ENCODE measurements at places on chromosomes 2 and 18. TPM values are rescaled to one million over a fixed set of nuclear protein-coding genes. Genes with fewer than 3 reads are reported as not detected.

DNA sequence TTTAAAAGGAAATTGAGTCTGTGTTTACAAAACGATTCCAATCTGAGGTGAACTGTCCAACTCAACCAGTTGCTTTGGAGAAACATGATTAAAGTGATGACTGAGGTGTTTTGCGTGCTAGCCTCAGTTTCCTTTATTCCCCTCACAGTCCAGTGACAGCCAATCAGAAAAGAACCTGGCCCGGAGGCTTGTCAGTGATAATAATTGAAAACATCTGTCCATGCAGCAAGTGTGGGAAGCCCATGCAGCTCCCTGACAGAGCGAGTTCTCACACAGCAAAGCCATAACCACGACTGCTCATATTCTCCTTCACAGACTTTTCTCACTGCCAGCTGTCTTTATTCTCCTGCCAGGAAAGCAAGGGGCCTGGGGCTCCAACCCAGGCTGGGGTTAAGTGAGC, 613.4 kb downstream of the ARHGAP15 start:
- no peak for DNase-seq

DNA sequence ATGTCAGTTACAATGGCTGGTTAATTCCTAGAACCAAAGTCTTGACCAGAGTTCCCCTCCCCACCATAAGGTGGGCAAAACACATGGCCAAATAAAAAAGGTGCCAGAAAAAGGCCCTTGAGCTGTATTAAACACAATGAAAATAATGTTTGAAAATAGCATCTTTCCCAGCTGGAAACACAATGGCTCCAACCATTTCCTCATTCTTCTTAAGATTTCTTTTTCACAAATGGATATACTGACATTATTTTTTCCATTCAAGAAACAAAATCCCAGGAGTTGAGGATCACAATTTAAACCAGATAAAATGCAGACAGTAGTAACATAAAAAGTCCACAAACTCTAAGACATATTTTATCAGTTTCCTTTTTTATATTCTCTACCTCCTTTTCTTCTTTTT, 143.8 kb downstream of the EXOC6B start:
- DNase-seq = no peak

DNA sequence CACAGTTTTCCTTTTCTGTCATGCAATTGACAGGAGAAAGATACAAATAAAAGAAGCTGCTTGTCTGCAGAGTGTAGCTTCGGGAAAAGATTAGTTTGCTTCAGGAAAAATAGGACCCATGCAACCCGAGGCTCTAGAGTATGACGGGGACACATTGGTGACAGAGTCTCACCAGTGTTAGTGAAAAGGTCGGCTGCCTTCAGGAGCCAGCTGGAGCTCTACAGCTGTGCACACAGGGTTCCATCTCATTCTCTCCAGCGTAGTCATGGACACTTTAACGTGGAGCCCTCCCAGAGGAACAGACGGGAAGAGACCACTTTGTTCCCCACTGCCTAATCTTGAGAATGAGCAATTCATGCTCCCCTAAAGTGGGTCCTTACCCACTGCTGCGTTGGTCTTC, 42.9 kb downstream of the FECH start:
- no peak for DNase-seq

DNA sequence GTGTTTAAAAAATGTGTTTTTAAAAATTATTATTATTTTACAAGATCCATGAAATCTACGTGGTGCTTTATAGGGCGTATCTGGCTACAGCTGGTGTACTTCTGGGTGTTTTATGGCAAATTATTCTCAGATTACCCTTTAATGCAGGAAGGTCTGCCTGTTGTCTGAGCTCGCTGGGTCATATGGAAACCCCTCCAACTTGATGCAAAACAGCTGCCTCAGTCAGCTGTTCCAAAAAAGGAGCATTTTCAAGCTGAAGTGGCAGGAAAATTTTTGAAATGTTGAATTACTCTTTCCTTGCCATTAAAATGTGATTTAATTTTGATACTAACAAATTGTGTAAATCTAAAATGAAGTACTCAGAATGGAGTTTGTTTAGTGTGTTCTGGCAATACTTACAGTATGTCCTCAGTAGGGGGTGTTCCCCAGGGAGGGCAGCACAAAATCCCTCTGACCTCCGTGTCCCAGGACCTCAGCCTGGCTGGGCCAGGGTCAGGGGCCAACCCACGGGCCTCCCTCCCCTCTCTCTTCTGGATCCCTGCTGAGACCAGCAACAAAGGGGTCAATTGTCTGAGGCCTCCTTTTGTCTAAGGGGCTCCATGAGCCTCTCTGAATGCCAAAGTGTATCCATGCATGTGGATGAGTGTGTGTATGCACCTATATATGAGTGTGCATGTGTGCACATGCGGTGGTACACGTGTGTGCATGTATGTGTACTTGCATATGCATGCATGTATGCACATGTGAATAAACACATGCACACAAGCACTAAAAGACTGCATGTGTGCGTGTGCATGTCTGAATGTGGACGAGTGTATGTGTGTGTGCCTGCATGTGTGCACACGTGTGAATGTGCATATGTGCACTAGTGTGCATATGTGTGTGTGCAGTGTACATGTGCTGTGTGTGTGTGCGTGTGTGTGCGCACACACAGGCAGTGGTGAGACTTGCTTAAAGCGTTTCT, 105.4 kb downstream of the ACOXL start:
- no peak for DNase-seq

GRCh38 chr2:145292166-145292565, 772.2 kb upstream of the ZEB2 start:
- no peak for DNase-seq

DNA sequence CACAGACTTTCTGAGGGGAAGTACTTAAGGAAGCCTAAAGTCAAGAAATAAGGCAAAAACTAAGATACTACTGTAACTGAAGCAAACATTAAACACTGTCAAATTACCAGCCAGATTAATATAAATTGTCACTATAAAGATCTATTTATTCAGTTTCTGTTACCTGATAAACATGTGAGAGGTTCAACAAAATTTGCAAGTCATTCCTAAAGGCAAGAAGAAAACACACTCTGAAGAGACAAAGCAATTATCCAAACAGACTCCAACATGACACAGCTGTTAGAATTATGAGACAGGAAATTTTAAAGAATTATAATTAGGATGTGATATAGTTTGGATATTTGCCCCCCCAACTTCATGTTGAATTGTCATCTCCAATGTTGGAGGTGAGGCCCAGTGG, 140.4 kb upstream of the COL3A1 start:
- no peak for DNase-seq

DNA sequence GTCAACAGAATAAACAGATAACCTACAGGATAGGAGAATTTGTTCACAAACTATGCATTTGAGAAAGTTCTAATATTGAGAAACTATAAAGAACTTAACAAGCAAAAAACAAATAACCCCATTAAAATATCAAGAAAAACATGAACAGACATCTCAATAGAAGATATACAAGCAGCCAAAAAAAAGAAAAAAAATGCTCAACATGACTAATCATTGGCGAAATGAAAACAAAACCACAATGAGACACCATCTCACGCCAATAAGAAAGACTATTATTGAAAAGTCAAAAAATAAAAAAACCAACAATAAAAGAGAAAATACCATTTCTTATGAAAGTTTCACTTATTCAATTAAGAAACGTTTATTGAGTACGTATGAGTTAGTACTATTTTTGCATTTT, 800.5 kb downstream of the CBLN2 start:
- DNase-seq = no peak

The MBP gene
- 14.3 TPM for total RNA-seq

Data from uterus (tissue), 4 donors.